Tongue (tissue), 3 donors: ENCODE measurements at places on chromosomes 1 and 21.

DNA sequence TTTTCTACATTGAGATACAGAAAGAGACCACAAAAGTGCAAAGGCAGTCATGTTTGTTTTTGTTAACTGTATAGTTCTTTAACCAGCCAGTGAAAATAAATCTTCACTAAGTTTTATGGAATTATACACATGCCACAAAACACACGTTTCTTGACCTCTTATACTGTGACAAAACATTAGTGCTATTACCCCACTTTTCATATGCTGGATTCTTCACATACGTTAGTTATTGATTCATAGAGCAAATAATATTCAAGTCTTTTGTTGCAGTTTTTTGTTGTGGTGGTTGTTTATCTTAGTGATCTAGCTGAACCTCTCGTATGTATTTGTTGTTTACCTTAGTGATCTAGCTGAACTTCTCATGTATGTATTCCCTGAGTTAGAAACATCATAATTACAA, 28.0 kb downstream of the LYPLAL1 start:
- no peak for DNase-seq

- DNase-seq = no peak
Observed at GRCh38 chr1:118931876-118932275, 56.3 kb downstream of the TBX15 start.

DNA sequence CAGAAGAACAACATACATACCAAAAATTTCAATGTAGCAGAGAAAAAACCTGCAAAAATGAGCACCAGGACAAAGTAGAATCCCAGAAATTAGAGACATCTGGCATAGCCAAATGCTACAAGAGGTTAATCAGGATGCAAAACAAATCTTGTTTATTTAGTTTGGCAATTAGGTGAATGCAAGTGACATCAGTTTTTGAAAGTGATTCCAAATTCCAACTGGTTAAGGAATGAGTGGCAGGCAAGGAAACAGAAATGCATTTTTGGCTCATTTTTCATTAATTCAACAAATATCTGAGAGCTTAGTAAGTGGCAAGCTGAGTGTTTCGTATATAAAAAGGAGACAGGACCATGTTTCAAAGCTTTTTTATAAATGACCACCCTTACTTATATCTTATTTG, 21.3 kb downstream of the SCAF4 start:
- DNase-seq = no peak

- DNase-seq = no peak
Observed at GRCh38 chr1:8378981-8379470, 61.1 kb downstream of the SLC45A1 start.

DNA sequence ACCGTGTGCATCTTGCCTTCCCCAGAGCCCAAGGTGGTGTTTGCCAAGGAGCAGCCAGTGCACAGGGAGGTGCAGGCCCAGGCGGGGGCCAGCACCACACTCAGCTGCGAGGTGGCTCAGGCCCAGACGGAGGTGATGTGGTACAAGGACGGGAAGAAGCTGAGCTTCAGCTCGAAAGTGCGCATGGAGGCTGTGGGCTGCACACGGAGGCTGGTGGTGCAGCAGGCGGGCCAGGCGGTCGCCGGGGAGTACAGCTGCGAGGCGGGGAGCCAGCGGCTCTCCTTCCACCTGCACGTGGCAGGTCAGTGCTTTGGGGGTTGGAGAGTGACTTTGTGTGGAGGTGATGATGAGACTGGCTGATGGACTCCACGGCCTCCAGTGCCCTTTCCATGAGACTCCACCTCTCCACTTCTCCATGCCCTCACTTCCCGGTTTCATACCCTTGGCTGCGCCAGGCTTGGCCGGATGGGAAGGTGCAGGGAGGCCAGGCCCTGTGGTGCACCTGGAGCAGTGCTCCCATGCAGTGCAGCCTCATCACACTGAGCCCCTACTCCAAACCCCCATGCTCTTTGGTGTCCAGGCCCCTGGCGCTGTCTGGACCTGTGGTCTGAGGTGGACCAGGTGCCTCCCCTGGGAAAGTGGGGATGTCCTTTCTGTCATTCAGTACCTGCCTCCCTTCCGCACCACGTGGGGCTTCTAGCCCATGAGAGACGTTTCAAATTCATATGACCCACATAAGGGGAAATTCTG, 49.0 kb downstream of the OBSCN start:
- no peak for DNase-seq

GRCh38 chr1:67683766-67684525, 1.1 kb upstream of the GADD45A start:
- no peak for DNase-seq

GRCh38 chr1:5998906-5999301, 6.7 kb upstream of the NPHP4 start:
- DNase-seq = no peak

- DNase-seq = no peak
Observed at GRCh38 chr1:235607284-235607683, 42.3 kb downstream of the GNG4 start.

DNA sequence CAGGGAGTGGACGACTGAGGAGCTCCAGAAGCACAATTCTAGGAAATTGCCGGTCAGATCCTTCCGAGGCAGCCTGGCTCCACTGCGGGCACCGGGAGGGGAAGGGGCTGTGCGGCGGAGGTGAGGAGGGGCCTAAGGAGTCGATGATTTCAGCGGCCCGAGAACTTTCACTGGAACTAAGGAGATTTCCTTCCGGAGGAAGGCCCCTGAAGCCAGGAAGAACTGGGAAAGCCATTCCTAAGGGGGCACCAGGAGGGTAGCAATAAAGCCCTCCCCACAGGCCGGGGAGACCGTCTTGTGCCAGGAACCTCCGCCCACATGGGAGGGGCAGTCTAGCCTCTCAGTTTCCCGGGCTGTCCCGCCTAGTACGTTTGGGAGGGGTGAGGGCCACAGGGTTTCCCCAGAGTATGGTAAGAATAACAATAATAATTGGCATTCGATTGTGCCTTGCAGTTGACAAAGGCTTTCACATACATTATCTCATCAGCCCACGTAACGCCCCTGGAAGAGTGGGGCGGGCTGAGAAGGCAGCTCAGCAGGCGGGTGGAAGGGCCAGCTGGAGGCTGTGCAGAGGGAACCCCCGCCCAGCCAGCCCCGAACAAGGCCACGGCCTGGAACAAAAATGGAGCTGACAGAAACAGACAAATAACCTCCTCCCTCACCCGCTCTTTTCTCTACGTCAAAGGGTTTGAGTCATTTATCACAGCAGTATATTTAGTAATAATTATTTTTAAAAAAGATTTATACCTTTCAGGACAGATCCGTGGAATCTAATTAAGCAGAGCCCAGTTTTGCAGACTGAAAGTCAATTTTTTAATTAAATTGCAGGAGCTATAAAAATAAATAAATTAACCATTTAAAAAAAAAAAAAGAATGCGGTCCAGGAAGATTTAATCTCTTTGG, 19.8 kb downstream of the NPR1 start:
- DNase-seq = peak; percentile 75

DNA sequence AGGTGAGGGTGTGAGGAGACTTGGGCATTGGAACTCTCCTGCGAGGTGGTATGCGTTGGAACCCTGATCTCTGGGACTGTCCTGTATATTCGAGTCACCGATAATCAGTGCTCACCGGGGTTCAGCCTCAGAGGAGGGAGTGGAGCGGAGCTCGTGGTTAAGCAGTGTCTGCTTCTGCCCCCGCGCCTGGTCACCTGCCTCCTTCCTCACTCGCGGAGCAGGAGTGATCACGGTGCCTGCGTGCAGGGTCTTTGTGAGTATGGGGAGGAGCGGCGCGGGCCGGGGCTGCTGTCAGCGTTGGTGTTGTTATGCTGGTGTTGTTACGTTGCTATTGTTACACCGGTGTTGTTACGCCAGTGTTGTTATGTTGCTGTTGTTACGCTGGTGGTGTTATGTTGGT, 23.3 kb downstream of the H6PD start:
- no peak for DNase-seq

DNA sequence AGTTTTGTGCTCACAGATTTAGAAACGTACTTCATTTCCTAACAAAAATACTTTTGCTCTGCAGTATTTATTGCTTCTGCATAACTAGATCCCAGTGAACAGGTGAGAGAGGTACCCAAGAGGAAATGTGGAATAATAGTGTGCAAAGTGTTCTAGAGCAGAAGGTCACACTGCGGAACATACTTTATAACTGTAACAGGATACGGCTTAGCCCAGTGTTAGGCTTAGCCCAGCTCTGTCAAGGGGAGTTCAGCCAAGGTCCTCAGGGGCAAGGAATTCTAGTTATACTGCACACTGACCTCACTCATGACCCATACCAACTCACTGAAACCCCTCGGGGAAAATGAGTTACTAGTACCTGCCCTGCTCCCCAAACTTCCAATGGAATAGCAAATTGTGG, 55.3 kb downstream of the PTPN14 start:
- DNase-seq = no peak

GRCh38 chr1:59574085-59574484, 240.7 kb upstream of the HOOK1 start:
- DNase-seq = no peak

- no peak for DNase-seq
Observed at GRCh38 chr1:162709870-162710269, 77.6 kb downstream of the DDR2 start.
